ENCODE measurements at places on chromosomes 16 and 17.
A peak's percentile ranks its signal among the peaks of the same experiment; 100 is the strongest.

DNA sequence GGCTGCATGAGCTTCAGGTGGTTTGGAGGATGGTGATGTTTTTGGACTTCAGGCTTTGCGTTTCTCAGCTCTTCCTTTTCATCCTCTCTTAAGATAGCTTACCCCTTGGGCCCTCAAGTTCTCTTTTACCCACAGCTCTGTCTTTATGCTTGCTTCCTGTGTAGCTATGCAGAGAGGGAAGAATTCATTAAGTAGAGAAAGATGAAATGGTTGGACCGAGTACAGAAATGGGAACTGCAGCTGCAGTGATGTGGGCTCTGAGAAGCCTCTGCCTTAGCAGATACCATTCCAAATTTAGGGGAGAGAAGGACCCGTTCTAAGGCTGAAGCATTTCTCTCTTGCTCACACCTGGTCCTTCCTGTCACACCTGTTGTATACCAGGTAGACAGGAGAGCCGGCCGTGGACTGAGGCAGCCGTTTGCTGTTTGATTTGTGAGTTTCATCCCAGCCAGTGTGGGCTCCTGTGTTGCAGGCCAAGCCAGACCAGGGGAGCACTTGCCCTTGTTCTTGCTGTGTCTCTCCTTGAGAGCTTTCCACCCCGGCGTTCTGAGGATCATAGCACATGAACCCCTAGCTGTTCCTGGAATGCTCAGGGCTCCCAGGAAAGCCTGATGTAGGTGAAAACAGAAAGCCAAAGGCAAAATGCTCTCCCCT lies 392.7 kb downstream of the CPPED1 start:
- no peak for DNase-seq
- H3K36me3 ChIP-seq: no peaks in the 10 kb centered on the region
- H3K4me1 ChIP-seq: peaks cover 5% of the 10 kb centered on the region
- H3K4me3 ChIP-seq: no peak overlapping the region
- no peaks in the 10 kb centered on the region for H3K27me3 ChIP-seq

GRCh38 chr16:53605356-53605755 lies 98.3 kb downstream of the RPGRIP1L start:
- no peaks in the 10 kb centered on the region for H3K27me3 ChIP-seq
- no peaks in the 10 kb centered on the region for H3K4me1 ChIP-seq

DNA sequence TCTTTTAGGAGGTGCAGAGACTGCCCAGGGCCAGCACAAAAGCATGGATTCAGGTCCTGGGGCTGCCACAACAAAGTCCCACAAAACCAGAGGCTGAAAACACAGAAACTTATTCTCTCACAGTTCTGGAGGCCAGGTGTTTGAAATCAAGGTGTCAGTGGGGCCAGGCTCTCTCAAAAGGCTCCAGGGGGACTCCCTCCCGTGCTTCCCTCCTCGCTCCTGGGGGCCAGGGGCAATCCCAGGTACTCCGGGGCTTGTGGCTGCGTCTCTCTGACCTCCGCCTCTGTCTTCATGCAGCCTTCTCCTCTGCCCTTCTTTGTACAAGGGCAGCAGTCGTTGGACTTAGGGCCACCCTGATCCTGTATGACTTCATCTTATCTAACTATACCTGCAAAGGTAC lies 8.3 kb upstream of the RBFOX3 start:
- no peak for DNase-seq
- no peak overlapping the region for H3K27ac ChIP-seq
- no peaks in the 10 kb centered on the region for H3K36me3 ChIP-seq
- no peaks in the 10 kb centered on the region for H3K27me3 ChIP-seq
- H3K4me3 ChIP-seq: no peak overlapping the region

GRCh38 chr16:66357523-66357928 lies 9.0 kb upstream of the CDH5 start:
- H3K4me1 ChIP-seq: no peaks in the 10 kb centered on the region
- H3K27ac ChIP-seq: no peak overlapping the region
- H3K36me3 ChIP-seq: no peaks in the 10 kb centered on the region
- no peak for DNase-seq

DNA sequence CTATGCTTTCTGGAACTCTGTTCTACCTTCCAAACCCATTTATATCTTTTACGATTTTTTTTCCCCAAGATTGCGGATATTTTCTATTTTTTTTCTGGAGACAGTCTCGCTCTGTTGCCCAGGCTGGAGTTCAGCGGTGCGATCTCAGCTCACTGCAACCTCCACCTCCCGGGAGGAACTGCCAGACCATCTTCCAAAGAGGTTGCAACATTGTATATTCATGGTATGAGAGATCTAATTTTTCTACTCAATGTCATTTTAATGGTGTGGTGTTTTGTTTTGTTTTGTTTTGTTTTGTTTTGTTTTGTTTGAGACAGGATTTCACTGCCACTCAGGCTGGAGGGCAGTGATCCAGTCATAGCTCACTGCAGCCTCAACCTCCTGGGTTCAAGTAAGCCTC lies 8.5 kb upstream of the BMERB1 start:
- H3K36me3 ChIP-seq: no peaks in the 10 kb centered on the region
- H3K4me1 ChIP-seq: no peaks in the 10 kb centered on the region
- DNase-seq: no peak
- no peak overlapping the region for H3K4me3 ChIP-seq

DNA sequence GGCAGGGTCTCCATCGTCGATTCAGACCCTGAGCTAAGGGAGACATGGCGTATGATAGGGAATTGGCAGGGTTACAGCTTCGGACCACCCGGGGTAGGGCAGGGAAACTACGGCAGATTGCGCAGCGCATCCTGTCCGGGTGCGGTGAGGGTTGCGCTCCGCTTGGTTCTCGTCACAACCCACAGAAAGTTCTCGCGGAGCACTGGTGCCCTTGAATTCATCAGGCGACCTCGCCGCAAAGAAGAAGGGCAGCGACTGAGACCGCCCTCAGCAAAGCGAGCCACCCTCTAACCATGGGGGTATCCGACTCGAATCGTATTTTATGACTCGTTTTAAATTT lies 1.2 kb downstream of the HS3ST3B1 start:
- DNase-seq: peak; percentile 88
- H3K36me3 ChIP-seq: no peaks in the 10 kb centered on the region
- no peaks in the 10 kb centered on the region for H3K27me3 ChIP-seq
- peak overlapping the region; percentile 73 for H3K4me3 ChIP-seq

- no peak within 1 kb of the TSS for H3K27ac ChIP-seq
- H3K4me3 ChIP-seq: no peak within 1 kb of the TSS
- no peaks in the 10 kb centered on the region for H3K27me3 ChIP-seq
- H3K4me1 ChIP-seq: peaks cover 7% of the 10 kb centered on the region
- no peak for DNase-seq
- H3K36me3 ChIP-seq: no peaks in the 10 kb centered on the region
Measured at GRCh38 chr17:42844271-42844670, at the start of gene AOC2. Gene AOC2, plus strand, starts transcription at chr17:42844580. Its CDS starts 47 bp downstream, at chr17:42844627.

- H3K27ac ChIP-seq: peak overlapping the region; percentile 86
- H3K36me3 ChIP-seq: no peaks in the 10 kb centered on the region
- H3K4me1 ChIP-seq: peaks cover 28% of the 10 kb centered on the region
- DNase-seq: no peak
Measured at GRCh38 chr16:85056211-85056748, 28.7 kb downstream of the KIAA0513 start.

DNA sequence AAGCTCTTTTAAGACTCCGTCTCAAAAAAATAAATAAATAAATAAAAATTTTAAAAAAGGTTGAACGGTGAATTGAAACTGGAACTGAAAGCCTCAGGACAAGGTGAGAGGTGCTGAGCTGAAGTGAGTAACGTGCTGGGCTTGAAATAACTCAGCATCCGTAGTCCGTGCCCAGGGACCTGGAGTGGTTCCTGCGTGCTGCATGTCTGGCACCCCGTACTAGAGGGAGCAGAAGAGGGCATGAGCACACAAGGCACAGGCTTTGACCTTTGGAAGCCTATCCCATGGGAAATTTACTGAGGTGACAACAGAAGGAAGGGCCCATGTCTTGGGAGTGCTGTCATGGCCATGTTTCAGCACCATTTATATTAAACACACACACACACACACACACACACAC lies 4.5 kb upstream of the MEIOB start:
- H3K4me3 ChIP-seq: no peak overlapping the region
- no peak overlapping the region for H3K27ac ChIP-seq
- no peaks in the 10 kb centered on the region for H3K36me3 ChIP-seq
- H3K4me1 ChIP-seq: no peaks in the 10 kb centered on the region
- H3K27me3 ChIP-seq: no peaks in the 10 kb centered on the region
- DNase-seq: no peak

DNA sequence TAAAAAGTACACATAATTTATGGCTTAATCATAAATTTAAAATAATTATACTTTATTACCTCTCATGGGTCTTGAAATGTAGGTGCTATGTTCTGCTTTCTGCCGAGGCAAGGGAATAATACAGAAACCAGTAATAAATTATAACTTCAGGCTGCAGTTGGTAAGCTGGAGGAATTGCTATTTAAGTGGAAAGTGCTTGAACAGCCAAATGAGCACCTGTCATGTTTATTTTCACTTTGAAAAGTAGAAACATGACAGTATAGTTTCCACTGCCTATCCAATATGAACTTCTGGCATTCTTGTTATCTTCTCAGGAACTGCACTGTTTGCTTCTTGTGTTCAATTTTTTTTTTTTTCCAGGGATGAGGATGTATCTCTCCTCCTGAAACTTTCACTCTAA lies 146.0 kb downstream of the FTO start:
- H3K4me3 ChIP-seq: no peak overlapping the region
- H3K36me3 ChIP-seq: no peaks in the 10 kb centered on the region
- no peak for DNase-seq
- no peak overlapping the region for H3K27ac ChIP-seq
- H3K4me1 ChIP-seq: no peaks in the 10 kb centered on the region

DNA sequence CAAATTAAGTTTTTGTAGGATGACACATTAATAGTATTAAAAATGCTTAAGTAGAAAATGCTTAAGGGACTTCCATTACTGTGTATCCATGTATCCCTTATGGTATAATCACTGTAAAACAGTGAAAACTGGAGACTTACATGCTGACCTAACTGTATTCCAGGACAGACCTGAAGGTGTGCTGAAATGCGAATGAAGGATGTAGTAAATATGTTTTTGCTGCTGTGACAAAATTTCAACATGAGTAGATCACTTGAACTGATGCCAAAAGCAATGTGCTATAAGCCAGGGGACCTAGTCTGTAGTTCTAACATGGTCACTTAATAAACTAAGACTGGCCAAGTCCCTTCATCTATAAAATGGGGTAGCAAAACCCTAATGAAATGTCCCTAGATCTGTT lies 142.0 kb upstream of the CORO6 start:
- H3K4me3 ChIP-seq: no peak overlapping the region
- no peaks in the 10 kb centered on the region for H3K36me3 ChIP-seq
- H3K4me1 ChIP-seq: peaks cover 5% of the 10 kb centered on the region
- H3K27me3 ChIP-seq: no peaks in the 10 kb centered on the region
- no peak overlapping the region for H3K27ac ChIP-seq

- H3K27ac ChIP-seq: no peak overlapping the region
- H3K4me1 ChIP-seq: peaks cover 14% of the 10 kb centered on the region
- no peak for DNase-seq
- H3K36me3 ChIP-seq: no peaks in the 10 kb centered on the region
- no peak overlapping the region for H3K4me3 ChIP-seq
- no peaks in the 10 kb centered on the region for H3K27me3 ChIP-seq
Measured at GRCh38 chr17:50797135-50797810, 30.0 kb upstream of the ANKRD40CL start.

DNA sequence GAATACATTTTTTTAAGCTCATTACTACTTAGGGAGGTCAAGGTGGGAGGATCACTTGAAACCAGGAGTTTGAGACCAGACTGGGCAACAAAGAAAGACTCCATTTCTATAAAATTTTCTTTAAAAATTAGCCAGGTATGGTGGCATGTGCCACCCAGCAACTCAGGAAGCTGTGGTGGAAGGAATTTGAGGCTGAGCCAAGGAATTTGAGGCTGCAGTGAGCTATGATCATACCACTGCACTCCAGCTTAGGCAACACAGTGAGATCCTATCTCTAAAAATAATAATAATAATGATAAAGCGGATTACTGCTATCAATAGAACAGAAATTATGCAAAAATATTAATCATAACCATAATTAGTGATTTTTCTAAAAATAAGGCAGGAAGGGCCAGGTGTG lies 170.3 kb downstream of the COPRS start:
- H3K4me1 ChIP-seq: peaks cover 9% of the 10 kb centered on the region
- DNase-seq: no peak
- H3K36me3 ChIP-seq: no peaks in the 10 kb centered on the region
- no peak overlapping the region for H3K4me3 ChIP-seq

DNA sequence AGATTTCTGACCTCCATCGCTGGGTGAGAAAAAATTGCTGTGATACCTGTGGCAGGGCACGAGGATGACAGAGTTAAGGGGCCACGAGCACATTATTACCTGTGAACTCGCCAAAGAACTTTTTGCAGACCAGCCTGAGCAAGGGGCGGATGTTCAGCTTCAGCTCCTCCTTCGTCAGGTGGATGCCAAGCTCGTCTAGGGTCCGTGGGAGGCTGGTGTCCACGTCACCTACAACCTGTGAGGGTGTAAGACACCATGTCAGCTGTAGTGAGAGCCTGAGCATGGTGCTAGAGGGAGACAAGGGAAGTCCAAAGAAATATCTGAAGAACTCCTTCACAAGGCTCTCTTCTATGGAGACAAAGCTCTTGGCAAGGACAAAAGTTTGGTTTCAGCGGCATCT lies 17.1 kb downstream of the HIGD1B start:
- H3K27me3 ChIP-seq: no peaks in the 10 kb centered on the region
- peaks cover 59% of the 10 kb centered on the region for H3K36me3 ChIP-seq
- DNase-seq: no peak
- peak overlapping the region; percentile 12 for H3K27ac ChIP-seq
